A673 (cell line): ENCODE measurements at places on chromosomes 3 and 15. TPM values are rescaled to one million over a fixed set of nuclear protein-coding genes. Genes with fewer than 3 reads are reported as not detected.
A peak's percentile ranks its signal among the peaks of the same experiment; 100 is the strongest.

ACKR4 gene
- not detected in 2 replicates for total RNA-seq

CPLX3 gene
- total RNA-seq, result 0.17 and 0.28 TPM in 2 replicates

DNA sequence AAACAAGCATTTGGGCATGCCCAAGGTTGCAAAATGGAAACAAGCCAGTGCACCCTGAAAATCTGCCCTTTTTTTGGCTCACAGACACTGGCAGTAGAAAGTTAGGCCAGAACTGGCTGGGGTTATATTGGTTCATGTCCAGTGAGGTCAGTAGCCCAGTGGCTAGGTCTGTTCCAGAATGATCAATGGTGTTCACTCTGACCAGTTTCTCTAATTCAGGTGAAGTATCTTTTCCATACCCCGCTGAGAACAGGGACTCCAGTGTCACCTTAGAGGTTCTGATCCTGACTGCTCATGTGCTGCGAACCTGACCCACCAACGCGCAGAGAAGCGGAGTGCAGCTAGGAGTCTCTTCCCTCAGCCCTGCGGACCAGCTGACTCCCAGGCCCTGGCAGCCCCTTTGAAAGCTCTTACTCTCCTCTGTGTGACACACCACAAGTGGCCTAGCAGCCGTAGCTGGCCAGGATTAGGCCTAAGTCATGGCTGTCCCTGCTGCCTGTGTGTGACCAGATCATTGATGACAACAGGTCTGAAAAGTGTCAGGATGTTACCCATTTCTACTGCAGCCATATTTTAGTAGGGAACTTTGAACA lies 123.5 kb downstream of the GHSR start:
- no peak overlapping the region for H3K27ac ChIP-seq
- H3K27me3 ChIP-seq, result no peaks in the 10 kb centered on the region
- no peaks in the 10 kb centered on the region for H3K36me3 ChIP-seq
- no peaks in the 10 kb centered on the region for H3K4me1 ChIP-seq
- no peak for DNase-seq

DNA sequence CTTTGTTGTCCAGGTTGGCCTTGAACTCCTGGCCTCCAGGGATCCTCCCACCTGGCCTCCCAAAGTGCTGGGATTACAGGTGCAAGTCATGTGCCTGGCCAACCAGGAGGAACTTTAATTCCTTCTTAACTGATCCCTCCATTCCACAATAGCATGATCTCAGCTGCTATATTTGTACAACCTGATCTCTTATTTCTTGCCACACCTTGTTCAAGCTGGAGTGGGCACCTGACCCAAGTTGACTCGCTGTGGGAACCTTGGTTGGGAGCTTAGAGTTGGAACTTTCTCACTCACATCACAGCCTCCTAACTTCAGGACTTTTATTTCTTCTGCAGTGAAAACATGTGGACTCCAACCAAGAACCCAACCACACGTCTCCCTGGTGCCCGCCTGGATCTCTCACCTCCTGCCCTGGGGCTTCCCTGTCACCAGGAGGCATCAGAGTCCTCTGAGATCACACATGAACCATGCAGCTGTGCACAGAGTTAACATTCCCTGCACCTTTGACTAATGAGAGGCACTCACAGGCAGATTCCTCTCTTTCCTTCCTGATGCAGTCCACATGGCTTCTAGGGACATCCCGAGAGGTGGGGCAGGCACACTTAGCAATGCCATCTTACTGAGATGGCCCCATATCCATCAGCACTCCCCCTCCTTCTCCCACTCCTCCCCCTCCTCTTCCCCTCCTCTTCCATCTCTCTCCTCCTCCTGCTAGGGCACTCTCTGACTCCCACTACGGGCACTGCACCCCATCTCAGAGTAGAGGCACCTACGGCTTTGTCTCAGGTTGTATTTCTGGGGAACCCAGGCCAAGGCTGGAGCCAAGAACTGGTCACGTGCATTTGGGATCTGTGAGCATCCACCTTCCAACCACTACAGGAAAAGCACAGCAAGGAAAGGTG lies 9.7 kb upstream of the CYFIP1 start:
- no peak overlapping the region for H3K4me3 ChIP-seq
- no peaks in the 10 kb centered on the region for H3K27me3 ChIP-seq
- DNase-seq, result no peak
- no peak overlapping the region for H3K27ac ChIP-seq

DNA sequence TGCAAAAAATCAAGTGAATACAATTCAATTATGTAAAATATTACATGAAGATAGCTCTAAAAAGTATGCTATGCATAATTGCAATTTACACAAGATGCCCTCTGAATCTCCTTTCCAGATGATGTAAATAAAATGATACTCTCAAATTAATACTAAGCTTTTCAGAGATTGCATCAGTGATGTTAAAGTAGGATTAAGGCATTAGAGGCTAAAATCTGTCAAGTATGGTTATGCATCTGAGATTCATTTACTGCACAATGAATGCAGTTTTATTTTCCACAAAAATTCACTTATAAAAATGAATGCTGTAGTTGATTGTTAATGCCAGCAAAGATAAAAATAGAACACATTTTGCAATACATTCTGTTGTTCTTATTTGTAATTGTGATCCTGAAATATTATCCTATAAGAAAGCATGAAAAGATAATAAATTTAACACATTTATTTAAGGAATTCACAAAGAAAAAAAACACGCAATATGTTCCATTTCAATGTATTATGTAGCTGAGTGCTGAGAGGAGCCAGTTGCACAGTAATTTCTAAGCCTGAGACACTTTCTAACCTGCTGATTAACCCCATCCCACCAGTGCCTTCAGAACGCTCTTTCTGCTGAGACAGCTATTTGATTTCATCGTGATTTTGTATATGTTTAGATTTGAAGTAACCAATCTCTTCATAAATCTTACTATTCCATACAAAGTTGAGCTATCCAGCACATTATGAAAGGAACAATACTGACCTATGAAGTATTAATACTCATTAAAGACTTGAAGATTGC lies 224.4 kb downstream of the CADM2 start:
- no peaks in the 10 kb centered on the region for H3K36me3 ChIP-seq
- H3K4me1 ChIP-seq, result peaks cover 4% of the 10 kb centered on the region
- no peak overlapping the region for H3K4me3 ChIP-seq
- no peak overlapping the region for H3K27ac ChIP-seq
- H3K27me3 ChIP-seq, result no peaks in the 10 kb centered on the region

GRCh38 chr15:65595960-65596359 lies 15.0 kb downstream of the INTS14 start:
- DNase-seq, result no peak
- H3K36me3 ChIP-seq, result peaks cover 58% of the 10 kb centered on the region
- H3K27ac ChIP-seq, result no peak overlapping the region

GRCh38 chr15:38642689-38643270 lies 78.2 kb upstream of the RASGRP1 start:
- no peaks in the 10 kb centered on the region for H3K27me3 ChIP-seq
- DNase-seq, result no peak
- no peaks in the 10 kb centered on the region for H3K36me3 ChIP-seq
- no peak overlapping the region for H3K27ac ChIP-seq
- no peaks in the 10 kb centered on the region for H3K4me1 ChIP-seq

PLSCR5 gene
- total RNA-seq, result not detected in 2 replicates

- no peaks in the 10 kb centered on the region for H3K36me3 ChIP-seq
- H3K27ac ChIP-seq, result no peak overlapping the region
- no peaks in the 10 kb centered on the region for H3K27me3 ChIP-seq
- no peak overlapping the region for H3K4me3 ChIP-seq
- H3K4me1 ChIP-seq, result no peaks in the 10 kb centered on the region
These were observed 16.5 kb downstream of the ABHD5 start for GRCh38 chr3:43707266-43707665.

GRCh38 chr3:197599089-197599765 lies 43.5 kb upstream of the BDH1 start:
- no peaks in the 10 kb centered on the region for H3K27me3 ChIP-seq
- H3K4me3 ChIP-seq, result peak overlapping the region; percentile 24
- DNase-seq, result peak; percentile 94

CCDC174 gene
- 19.0 and 19.8 TPM in 2 replicates for total RNA-seq

- no peak overlapping the region for H3K4me3 ChIP-seq
- H3K27ac ChIP-seq, result no peak overlapping the region
- no peak for DNase-seq
- no peaks in the 10 kb centered on the region for H3K4me1 ChIP-seq
- H3K27me3 ChIP-seq, result no peaks in the 10 kb centered on the region
These were observed 274.5 kb upstream of the MANF start for GRCh38 chr3:51110586-51110985.

GOLGA6L7 gene
- total RNA-seq, result not detected in 2 replicates

SMCO1 gene
- not detected in 2 replicates for total RNA-seq

DNA sequence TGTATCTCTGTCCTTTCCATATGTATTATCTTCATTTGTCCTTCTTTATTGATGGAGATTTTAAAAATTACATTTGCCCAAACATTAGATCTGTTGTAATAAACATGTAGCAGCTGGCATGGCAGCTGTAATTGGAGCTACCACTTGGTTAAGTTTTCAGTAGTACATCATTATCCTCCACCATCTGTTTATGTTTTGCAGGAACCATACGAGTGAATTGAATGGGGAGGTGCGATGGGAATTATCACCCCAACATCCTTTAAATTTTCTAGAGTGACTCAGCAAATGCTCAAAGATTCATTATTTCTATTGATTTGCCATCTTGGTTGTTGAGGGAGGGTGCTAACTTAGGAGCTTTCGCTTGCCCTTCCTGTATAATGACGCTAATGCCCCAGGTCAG lies 32.6 kb upstream of the NOX5 start:
- no peak overlapping the region for H3K4me3 ChIP-seq
- no peaks in the 10 kb centered on the region for H3K4me1 ChIP-seq
- H3K36me3 ChIP-seq, result no peaks in the 10 kb centered on the region
- H3K27me3 ChIP-seq, result no peaks in the 10 kb centered on the region

- H3K27ac ChIP-seq, result no peak overlapping the region
- no peaks in the 10 kb centered on the region for H3K27me3 ChIP-seq
- no peaks in the 10 kb centered on the region for H3K36me3 ChIP-seq
- no peak for DNase-seq
These were observed 28.1 kb downstream of the LSAMP start for GRCh38 chr3:116417151-116417550.
